ENCODE measurements at places on chromosomes 4 and X. TPM values are rescaled to one million over a fixed set of nuclear protein-coding genes. Genes with fewer than 3 reads are reported as not detected.

Gene CXorf49
- total RNA-seq = not detected

Gene GPR82
- total RNA-seq = not detected

Gene CFAP99
- total RNA-seq = not detected

Gene ENAM
- not detected for total RNA-seq

Gene RS1
- total RNA-seq = not detected

Gene NXF2B
- total RNA-seq = not detected

Gene TMEM156
- 7.7 TPM for total RNA-seq

Gene TMEM47
- total RNA-seq = 8.3 TPM

Gene TXK
- total RNA-seq = 0.13 TPM

Gene SLC6A8
- total RNA-seq = 53.7 TPM

Gene CXCL6
- 6.2 TPM for total RNA-seq

Gene KLHL5
- total RNA-seq = 39.8 TPM

Gene CENPVL1
- not detected for total RNA-seq

Gene PCDH18
- 2.8 TPM for total RNA-seq

Gene RAB39B
- total RNA-seq = 0.13 TPM

Gene BEX5
- 0.16 TPM for total RNA-seq

Gene DEFB131A
- total RNA-seq = not detected

Gene CFAP299
- not detected for total RNA-seq

Gene CLTRN
- 0.16 TPM for total RNA-seq

Gene DMRTC1B
- total RNA-seq = not detected

Gene FRMD7
- not detected for total RNA-seq

Gene CLGN
- 2.2 TPM for total RNA-seq

Gene DCAF12L2
- total RNA-seq = under 0.01 TPM

Gene F8A3
- total RNA-seq = 15.6 TPM

Gene FGF13
- total RNA-seq = 2.3 TPM

Gene CT45A2
- total RNA-seq = not detected

Gene AWAT2
- not detected for total RNA-seq

Gene TCP11X2
- not detected for total RNA-seq

Gene CXCL10
- not detected for total RNA-seq

Gene CEP135
- 3.4 TPM for total RNA-seq

Gene STPG2
- total RNA-seq = not detected

Gene NCAPG
- total RNA-seq = 1.4 TPM

Gene BST1
- total RNA-seq = 18.6 TPM

Gene GABRQ
- under 0.01 TPM for total RNA-seq

Measured in mesangial cell (primary cell).